ENCODE measurements at places on chromosomes 12 and 14. TPM values are rescaled to one million over a fixed set of nuclear protein-coding genes. Genes with fewer than 3 reads are reported as not detected.

Gene CD4
- 2.5 TPM for total RNA-seq

Gene RALGAPA1
- 76.0 TPM for total RNA-seq

Gene SLC17A8
- not detected for total RNA-seq

- no peak for DNase-seq
Measured at GRCh38 chr12:121611306-121611705, 15.0 kb upstream of the ORAI1 start.

GRCh38 chr12:131209082-131210070 lies 255.7 kb downstream of the ADGRD1 start:
- DNase-seq = peak; percentile 44

DNA sequence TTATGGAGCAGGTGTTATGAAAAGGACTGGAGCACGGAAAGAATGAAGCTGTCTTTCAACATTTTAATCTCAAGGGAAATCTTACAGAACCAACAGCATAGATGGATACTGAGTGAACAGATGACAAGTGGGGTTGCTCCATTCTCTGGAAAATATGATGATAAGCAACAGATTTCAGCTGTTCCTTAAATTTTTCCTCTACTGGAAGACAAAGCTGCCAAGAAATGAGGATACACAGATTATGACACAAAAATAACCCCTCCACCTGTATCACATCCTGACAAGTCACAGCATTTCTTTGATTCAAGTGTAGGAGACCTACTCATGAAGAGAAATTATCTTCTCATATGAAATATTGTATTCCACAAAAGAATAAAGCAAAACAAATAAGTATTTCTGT lies 13.0 kb upstream of the TMTC2 start:
- DNase-seq = no peak

DNA sequence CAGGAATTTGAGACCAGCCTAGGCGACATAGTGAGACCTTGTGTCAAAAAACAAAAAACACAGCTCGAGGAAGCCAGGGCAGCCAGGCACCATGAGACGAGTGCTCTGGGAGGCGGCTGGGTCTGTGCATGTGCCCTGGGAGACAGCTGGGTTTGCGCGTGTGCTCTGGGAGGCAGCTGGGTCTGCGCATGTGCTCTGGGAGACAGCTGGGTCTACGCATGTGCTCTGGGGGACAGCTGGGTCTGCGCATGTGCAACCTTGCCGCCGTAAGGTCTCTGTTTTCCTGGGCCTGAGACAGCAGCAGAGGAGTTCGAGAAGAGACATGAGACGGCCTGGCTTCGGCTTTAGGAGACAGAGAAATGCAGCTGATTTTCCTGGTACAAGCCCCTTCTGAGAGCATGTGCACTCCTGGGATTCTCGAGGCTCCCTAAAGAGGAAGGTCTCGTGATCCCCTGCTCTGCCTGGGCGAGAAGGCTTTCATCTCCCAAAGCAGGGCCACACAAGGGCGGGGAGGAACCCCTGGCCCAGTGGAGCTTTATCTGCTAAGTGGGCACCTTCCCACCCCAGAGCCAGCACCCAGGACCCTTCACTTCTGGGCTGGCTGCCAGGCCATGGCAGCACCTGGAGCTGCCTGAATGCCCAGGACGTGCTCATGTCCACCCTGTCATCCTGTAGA lies 3.5 kb upstream of the BDKRB1 start:
- no peak for DNase-seq

- DNase-seq = no peak
Measured at GRCh38 chr14:60514741-60515491, 6.0 kb downstream of the SIX6 start.

DNA sequence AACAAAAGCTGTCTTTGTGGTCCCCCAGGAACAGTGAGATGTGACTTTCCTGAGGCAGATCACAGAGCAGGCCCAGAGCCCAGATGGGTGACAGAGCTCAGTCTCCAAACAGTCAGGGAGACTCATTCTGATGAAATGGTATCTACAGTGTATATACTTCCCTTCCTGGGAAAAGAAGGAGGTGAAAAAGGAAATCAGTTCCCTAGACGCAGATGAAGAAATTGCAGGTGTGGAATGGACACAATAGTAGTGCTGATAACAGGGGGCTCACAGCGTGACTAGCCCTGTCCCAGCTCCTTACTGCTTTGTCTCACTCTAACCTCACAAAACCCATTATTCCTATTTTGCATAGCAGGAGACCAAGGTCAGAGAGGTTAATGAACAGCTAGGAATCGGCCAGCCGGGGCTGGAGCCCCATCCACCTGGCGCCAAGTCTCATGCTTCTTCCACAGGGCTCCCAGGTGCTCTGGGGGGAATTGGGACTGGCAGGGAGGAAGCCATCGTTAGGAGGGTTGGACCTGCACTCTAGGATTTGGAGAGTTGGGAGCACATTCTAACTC lies 11.9 kb downstream of the KCNH3 start:
- DNase-seq = no peak

- DNase-seq = no peak
Measured at GRCh38 chr12:97093187-97093683, 186.2 kb downstream of the NEDD1 start.

DNA sequence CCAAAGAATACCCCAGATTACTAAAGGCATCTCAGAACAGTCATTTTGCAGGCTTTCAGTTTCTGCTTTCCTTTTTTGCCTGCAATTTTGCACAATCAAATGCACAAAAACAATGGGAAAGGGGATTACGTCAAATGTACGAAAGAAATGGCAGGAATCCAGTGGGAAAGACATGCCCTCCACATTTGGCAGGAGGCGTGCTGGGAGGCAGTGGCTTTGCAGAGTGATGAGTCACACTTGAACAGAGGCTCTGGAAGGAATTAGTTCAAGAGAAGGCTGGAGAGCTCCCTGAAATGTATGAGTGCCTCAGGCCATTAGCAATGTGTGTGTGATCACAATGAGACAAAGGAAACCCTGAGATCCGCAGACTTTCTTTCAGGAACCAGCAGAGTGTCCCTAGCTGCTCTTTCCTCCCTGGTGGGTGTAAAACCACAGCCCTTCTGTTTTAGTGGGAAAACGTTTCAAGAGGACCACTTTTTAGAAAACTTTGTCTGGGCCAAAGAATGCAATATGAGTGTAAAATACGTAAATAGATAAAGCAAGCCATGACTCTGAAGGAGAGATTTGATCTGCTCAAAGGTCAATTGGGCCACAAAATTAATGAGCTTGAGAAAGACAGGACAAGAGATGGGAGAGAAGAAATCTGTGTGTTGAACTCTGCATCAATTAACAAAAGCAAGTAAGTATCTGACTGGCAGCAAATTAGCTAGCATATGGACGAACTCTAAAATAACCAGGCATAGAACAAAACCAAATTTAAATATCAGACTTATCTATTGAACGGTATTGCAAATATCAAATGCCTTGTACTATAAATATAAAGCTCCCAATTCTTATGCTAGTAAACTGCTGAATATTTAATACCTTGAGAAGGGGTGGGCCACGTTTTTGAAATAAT lies 155.4 kb upstream of the PDE3A start:
- DNase-seq = peak; percentile 95

DNA sequence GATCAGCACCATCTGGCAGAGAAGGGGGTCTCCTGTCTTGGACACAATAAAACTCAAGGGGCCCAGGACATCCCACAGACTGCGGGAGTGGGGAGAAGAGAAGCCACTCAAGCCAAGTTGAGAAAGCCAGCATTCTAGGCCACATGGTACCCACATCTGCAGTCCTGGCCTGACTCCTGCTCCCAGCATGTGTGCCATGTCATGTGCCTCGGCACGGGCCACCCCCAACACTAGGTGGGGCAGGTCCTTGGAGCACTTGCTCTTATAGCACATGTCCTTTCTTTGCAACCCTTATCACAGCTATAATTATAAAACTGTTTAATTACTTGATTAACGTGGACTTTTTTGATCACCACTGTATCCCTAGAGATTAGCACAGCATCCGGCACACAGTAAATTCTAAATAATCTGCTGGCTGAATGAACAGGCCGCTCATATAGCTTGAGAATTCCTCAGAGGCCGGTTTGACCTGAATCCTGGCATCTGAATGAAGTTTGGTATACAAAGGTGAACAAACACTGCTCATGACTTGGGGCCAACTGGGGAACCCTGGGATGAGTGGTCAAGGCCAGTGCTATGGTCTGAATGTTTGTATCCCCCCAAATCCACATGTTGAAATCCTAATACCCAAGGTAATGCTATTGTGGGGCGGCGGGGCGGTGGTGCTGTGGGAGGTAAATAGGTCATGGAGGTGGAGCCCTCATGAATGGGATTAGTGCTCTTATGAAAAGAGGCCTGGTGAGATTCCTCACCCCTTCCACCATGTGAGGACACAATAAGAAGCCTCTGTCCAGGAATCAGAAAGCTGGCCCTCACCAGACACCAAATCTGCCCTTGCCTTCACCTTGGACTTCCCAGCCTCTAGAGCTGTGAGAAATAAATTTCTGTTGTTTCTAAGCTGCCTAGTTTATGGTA lies 6.6 kb downstream of the NCKAP5L start:
- peak; percentile 63 for DNase-seq

DNA sequence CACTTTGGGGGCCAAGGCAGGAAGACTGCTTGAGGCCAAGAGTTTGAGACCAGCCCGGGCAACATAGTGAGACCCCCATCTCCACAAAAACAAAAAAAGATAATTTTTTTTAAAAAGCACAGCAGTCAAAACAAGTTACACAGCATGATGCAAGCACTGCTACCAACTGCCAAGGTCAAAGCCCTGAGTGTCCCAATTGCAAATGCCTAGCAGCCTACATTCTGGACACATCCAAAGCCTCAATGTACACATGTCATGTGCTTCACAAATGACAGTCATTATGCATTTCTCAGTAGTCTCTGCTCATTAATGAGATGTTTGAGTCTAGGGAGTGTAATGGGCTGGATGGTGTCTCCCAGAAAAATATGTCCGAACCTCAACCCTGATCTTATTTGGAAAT lies 113.7 kb upstream of the CCND2 start:
- DNase-seq = no peak

- no peak for DNase-seq
Measured at GRCh38 chr14:53048631-53049030, 97.8 kb upstream of the FERMT2 start.

DNA sequence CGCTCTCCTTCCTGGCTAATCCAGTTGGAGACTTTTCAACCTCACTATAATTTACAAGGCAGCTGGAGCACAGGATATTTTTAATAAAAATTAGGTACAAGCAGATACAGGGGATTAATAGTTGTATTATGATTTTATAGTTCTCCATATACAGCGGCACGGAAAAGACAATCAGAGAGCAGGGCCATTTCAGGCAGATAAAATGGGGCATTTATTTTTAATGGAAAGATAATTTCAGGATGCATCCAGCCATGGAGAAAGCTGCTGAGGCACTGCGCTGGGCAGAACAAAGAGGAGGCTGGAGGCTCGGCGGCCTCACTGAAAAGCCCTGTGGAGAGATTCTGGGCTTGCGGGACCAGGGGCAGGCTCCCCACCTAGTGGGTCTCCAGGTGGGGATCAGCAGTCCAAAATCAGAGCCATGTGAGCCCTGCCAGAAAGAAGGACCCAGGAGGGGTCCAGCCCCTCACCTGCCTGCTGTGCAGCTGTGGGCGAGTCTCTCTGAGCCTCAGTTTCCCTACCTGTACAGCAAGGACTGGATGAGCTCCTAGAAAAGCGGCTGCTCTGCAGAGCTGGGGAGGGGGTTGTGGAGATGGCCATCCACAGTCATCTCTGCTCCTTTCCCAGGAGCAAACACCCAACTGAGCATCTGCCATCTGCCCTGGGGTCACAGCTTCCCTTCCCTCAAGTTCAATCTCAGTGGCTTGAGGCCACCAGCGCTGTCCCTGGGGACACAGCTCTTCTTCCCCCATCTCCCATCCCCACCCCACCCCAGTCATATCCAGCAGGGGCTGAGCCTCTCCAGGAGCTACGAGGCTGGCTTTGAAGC lies 23.9 kb upstream of the C14orf180 start:
- peak; percentile 38 for DNase-seq

- DNase-seq = no peak
Measured at GRCh38 chr12:40525054-40525453, 167.2 kb upstream of the CNTN1 start.

DNA sequence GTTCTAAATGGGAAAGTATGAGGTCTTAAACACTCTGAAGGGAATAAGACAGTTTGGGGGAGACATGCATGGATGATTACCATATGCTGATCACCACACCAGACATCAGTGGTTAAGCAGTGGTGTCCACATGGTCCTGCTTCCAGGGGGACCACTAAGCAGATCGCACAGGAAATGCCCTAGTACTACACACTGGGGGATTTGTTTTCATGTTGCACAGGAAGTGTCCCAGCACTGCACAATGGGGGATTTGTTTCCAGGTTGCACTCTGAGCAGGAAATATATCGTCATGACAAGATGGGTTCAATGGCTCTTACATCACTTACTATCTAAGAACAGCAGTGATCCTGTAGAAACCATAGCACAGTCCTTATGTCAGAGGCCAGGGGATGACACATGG lies 245.5 kb downstream of the BCL11B start:
- no peak for DNase-seq

- no peak for DNase-seq
Measured at GRCh38 chr12:51373187-51373586, 18.0 kb downstream of the GALNT6 start.

GRCh38 chr12:77816196-77816595 lies 14.5 kb upstream of the NAV3 start:
- no peak for DNase-seq

DNA sequence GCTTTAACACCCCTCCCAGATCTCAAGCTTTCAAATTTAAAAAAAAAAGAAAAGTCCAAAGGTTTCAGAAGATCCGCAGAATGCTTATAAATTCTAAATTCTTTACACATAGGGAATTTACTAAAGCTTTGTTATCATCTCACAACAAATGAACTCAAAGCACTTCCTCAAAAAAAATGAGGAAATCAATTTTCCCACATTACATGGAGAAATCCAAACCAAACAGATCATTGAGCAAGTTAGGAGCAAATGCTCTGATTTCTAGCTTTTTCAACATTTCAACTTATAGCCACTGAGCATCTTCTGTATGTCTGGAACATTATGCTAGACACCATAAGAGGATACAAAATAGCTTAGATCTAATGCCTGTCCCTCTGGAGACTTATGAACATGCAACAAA lies 161.0 kb downstream of the CEP128 start:
- DNase-seq = no peak

All from sigmoid colon (tissue), 7 donors.